NCI-H1417 (cell line): ENCODE measurements at places on chromosomes 3 and 15.
A peak's percentile ranks its signal among the peaks of the same experiment; 100 is the strongest.

GRCh38 chr15:67777773-67778172 lies 47.5 kb upstream of the SKOR1 start:
- no peak for DNase-seq

DNA sequence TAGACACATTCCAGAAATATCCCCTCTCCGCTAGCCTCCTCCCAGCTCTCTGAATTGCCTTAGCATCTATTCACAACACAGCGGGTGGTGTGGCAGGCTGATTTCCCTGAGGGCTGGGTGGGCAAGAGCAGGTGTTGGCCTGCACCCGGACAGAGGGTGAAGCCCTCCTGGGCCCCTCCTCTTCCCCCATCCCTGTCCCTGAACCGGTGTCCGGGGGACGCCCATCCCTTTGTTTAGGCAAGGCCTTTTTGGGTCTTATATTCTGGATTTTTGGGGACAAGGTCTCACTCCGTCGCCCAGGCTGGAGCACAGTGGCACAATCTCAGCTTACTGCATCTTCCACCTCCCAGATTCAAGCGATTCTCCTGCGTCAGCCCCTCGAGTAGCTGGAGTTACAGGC lies 55.2 kb upstream of the KLHL25 start:
- DNase-seq, result peak; percentile 18

GRCh38 chr3:104546301-104546700 lies 820.4 kb upstream of the ALCAM start:
- DNase-seq, result no peak

DNA sequence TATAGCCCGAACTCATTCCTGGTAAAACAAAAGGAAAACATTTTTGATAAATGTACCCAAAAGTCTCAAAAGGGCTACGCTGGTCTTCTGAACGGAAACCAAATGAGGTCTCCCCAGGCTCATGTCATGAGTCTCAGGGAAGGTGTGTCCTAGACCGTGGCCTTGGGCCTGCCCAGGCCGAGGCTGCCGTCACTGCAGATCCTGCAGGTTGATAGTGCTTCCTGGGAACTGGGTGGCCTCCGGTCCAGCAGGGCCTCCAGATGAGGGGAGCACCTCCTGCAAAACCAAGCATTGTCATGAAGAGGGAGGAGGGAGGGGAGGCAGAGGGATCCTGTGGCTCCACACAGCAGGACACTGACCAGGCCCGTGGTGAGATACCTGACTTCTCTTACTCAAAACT lies 37.5 kb downstream of the ZXDC start:
- DNase-seq, result no peak

DNA sequence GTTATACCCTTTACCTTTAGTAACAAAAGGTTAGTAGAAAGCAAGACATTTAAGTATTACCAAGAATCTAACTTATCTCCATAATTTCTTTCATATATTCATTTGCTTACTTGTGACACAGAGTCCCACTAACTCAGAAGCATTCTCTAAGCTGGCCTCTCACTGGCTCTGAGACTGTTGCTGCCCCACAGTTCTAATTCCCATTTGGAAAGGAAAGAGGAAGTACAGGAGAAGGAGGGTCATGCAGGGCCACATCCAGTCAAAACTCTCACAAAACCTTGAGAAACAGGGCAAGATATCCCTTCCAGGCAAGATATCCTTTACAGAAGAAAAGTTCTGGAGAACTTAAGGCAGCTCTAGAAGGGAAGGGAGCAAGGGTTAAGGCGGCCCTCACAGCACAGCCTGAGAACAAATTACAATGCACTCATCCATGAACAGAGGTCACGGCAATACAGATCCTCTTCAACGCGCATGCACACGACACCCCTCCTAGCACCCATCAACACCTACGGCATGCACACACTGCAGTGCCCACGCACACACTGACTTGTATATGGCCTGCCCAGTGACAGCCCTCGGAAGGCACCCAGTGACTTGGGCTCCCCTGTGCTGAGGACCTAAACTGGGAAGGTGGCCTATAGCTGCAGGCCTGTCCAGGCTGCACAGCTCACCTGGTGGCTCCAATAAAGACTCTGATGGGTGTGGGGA lies 13.0 kb upstream of the MYO5C start:
- DNase-seq, result no peak

DNA sequence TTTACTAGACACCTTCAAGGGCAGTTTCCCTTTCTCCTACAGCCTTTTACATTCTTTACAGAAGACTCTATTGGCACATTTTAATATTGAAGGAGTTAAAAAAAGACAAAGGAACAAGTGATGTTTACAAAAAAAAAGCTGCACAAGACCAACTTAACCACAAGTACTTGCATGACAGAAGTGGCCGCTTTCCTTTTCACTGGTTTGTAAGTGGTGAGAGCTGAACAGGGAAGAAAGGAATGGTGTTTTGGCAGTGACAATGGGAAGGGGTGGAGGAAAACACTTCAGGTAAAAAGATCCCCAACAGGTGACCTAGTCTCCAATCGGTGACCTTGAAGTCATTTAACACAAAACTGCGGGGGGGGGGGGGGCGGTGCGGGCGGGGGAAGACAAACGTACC lies 1.1 kb downstream of the WDR72 start:
- DNase-seq, result peak; percentile 26

- DNase-seq, result no peak
Measured at GRCh38 chr3:196883361-196883760, 15.6 kb downstream of the SENP5 start.
